ENCODE measurements at places on chromosomes 16 and 17.

- no peak for DNase-seq
Observed at GRCh38 chr17:40328386-40328766, 19.4 kb downstream of the RARA start.

DNA sequence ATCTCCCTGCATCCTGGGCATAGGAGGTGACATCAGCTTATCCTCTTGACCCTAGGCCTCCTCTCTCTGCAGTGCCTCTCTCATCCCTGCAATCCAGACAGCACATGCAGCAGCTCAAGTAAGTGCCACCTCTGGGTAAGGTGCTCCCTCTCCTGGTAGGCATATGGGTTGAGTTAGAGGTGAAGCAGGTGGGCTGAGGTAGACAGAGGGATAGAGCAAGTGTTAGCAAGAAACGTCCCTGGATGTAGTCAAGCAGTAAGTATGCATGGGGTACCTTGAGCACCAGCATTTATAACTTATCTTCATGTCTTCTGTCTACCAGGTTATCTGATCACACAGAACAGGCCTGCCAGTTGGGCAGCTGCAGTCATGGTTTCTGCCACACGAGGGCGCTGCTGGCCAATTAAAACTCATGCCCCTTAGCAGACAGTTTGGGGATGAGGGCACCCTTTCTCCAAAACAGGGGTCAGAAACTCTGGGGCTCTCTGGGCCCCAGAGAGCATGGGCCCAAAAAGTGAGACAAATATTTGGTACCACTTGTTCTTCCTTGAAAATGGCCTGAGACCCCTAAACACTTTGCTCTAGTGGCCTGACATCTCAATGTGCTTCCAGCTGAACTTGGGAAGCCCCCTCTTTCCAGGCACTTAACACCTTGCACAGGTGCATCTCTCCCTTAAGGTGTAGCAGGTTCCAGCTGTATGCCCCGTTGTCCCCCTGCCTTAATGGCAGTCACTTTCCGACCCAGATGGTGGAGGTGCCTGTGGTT, 59.8 kb downstream of the NEUROD2 start:
- DNase-seq = peak; percentile 52

DNA sequence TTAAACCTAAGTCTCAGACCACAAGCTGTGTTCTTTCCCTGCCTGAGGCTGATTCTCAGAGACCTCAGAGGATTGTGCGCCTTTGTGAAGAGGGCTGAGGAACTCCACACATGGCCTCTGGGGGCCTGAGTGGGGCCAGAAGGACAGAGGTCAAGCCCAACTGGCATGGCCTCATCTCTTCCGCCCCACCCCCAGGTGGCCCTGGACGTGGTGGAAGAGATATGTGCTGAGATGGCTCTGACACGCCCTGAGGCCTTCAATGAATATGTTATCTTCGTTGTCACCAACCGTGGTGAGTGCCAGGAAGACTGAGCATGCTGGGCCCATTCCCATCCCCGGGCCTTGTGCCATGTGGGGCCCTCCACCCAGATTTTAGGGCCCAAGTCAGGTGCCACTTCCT, 20.1 kb upstream of the ALKBH5 start:
- no peak for DNase-seq

- no peak for DNase-seq
Observed at GRCh38 chr16:56907401-56907800, 24.5 kb upstream of the HERPUD1 start.

DNA sequence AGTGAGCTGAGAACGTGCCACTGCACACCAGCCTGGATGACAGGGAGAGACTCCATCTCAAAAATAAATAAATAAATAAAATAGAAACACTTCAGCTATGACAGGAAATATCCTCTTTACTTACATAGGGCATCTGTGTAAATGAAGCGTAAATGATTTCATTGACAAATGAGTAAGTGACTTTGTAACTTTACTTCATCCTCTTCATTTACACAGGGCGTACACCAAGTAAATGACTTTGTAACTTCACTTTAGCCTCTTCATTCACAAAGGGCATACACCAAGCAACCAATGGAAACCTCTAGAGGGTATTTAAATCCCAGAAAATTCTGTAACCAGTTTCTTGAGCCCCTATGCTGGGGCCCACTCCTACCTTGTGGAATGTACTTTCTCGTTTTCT, 16.2 kb upstream of the KLHDC4 start:
- no peak for DNase-seq
